GM12891 (cell line): ENCODE measurements at places on chromosomes 13 and 19.
A peak's percentile ranks its signal among the peaks of the same experiment; 100 is the strongest.

DNA sequence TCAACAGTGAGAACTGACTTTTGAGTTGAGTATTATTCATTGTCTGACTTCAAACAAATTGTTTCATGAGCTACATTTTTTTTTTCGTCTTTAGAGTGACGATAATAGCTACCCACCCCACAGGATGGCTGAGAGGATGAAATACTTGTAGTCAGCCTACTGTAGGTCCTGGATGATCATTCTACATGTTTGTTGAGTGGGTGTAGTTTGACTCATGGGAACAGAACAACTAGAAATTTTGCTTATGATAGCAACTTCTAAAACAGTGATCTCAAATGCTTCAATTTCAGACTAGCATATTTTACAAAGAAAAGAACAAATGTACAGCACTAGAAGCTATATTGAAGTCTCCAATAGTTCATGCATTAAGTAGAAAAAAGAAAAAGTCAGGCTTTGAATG, 651.8 kb downstream of the PCDH9 start:
- no peak for DNase-seq

- no peak for DNase-seq
Measured at GRCh38 chr19:16363133-16363851, 38.7 kb downstream of the KLF2 start.

GRCh38 chr13:69461397-69461796, 646.2 kb upstream of the ATXN8OS start:
- DNase-seq, result no peak

GRCh38 chr19:13998426-13998825, 7.7 kb downstream of the RFX1 start:
- DNase-seq, result no peak

DNA sequence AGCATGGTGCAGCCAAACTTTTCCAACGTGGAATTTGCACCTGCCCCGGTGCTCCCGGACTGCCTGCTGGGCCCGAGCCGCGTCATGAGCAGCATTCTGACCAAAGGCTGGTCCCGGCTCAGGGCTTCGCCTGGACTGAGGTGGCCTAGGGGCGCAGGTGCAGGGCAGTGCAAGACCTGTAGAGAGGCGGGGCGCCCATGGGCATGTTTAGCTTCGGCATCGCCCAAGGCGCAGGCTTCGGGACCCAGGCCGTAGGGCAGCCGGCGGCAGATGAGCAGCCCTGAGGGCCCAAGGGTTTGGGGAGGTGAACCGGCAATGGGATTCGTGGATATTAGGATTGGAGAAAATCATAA, 23.8 kb downstream of the LRFN3 start:
- no peak for DNase-seq

- no peak for DNase-seq
Measured at GRCh38 chr19:41328842-41329225, 18.9 kb downstream of the CCDC97 start.

- no peak for DNase-seq
Measured at GRCh38 chr13:101627556-101627943, 175.1 kb downstream of the ITGBL1 start.

DNA sequence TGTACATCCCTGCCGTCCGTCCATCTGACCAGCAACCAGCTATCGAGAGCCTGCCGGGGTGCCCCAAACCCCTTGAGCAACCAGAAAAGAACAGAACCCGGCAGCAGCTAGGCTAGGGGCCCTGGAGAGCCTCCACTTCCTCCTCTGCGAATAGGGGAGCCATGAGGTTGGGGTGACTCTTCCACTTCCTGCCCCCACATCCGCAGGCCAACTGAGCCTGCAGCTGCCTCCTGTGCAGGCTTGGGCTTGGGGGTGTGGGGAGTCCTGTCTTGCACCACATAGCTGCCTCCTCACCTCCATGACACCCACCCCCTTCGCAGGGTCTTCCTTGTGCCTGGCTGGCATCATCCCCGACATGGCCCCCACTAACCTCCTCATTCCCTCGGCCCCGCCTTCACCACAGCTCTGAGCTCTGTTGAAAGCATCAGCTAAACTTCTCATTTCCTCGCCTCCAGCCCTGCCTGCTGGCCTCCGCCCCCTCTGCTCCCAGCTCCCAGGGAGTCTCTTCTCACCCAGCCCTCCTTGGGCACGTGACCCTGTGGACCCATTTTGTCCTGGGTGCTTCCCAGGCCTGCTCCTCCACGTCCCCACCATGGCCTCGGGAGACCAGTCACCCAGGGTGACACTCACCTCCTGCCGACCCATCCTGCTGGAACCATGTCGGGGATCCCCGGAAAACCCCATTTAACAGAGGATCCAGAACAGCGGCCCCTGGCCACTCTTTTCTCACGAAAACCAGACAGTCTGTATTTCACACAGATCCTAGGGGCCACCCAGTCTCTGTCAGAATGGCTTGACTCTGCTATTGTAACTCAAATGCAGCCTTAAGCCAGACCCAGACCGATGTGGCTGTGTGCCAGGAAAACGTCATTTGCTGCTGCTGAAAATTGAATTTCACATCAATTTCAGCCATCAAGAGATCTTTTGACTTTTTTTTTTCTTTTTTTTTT, 50.4 kb downstream of the MYO9B start:
- DNase-seq, result peak; percentile 68

DNA sequence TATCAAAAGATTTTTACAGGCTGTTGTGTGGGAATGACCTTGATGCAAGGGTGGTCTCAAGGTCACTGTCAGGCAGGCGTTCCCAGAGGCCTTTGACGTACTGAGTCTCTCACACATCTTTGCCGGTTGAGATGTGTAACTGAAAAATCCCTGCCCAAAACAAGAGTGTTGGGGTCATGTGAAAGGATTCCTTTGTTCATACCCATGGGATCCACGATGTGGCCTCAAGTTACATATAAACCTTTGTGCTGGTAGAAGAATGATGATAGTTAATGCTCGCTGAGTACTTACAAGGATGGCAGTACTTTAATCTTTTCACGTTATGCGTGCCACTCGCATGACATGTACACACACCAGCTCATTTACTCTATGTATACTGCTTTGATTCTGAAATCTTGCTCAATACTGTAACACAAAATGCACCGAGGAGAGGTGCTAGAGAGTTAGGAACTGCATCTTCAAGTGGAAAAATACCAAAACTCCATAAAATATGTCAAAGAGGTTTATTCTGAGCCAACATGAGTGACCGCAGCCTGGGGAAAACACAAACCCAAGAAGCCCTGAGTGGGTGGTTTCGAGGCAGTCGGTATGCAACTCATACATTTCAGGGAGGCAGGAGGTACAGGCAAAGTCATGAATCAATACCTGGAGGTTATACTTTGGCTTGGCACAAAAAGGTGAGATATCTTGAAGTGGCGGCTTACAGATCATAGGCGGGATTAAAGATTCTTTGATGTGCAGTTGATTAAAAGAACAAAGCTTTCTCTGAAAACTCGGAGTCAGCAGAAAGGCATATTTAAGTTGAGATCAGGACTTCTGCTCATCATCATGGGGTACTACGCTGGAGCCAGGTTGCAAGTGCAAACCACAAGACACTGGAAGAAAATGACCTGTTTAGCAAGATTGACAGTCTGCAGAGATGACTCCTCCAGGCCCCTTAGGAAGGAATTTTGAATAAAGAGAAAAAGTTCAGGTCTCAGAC, 87.4 kb upstream of the ARHGEF7 start:
- no peak for DNase-seq

GRCh38 chr13:50529154-50529882, 314.2 kb downstream of the DLEU7 start:
- no peak for DNase-seq

DNA sequence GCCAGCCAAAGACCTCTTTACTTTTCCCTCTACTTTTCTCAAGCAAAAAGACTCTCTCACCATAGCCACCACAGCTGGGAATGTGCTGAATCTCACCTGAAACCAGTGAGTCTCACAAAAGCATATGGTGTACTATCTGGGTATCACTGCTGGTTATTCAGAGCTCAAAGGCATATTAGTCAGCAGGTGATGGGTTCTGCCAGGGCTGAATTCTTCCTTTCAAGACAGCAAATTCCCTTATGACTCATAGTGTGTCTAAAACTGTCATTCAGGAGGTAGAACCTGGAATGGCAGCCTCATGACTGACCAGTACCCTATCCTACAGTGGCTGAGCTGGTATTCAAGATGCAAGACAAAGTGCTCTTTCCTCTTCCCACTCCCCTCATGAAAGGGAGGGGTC, 2859.1 kb downstream of the PCDH9 start:
- no peak for DNase-seq

DNA sequence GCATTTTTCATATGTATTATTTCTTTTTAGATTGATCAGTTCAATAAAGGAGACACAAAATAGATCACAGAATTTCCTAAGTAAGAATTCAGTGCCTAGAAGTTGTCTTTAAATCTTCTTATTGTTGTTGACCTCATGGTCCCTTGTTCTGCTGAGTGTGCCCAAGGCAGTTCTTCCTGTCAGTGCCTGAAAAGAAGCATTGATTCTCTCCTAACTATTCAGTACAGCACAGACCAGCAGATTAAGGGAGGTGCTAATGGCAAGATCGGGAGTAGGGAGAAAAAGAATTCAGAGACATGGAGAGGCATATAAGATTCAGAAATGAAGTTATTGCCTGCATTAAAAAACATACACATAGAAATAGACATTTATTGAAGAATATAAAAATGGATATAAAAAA, 180.5 kb upstream of the PCDH9 start:
- no peak for DNase-seq

- DNase-seq, result no peak
Measured at GRCh38 chr13:30107121-30107520, 200.2 kb downstream of the KATNAL1 start.
